ENCODE measurements at places on chromosomes 1 and 21.

GRCh38 chr1:152479792-152480595 is 30.6 kb upstream of the LCE5A start:
- DNase-seq, result peak; percentile 72

DNA sequence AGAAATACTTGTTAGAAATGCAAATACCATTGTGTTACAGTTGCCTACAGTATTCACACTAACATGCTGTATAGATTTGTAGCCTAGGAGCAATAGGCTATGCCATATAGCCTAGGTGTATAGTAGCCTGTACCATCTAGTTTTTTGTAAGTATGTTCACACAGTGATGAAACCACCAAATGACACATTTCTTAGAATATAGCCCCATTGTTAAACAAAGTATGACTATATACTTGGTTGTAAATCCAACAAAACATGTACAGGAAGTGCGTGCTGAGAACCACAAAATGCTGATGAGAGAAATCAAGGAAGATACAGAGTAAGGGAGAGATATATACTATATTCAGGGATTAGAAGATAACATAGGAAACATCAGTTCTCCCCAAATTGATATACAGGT is 92.2 kb downstream of the POU2F1 start:
- no peak for DNase-seq

DNA sequence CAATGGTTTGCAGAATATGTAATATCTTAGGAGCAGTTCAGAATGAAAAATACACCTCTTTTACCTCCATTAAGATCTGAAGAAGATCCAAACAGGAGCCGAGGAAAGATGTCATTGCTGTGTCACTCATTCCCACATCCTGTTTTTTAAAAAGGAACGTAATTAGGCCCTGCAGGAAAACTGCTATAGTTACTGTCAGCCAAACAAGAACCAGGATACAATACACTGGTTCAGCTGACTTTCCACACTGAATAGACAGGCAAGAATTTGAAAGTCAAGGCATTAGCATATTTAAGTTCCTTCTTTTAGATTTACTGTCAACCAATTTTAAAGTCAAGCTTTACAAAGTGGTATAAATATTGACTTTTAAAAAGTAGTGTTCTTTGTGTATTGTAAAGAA is 63.8 kb downstream of the IARS2 start:
- no peak for DNase-seq

DNA sequence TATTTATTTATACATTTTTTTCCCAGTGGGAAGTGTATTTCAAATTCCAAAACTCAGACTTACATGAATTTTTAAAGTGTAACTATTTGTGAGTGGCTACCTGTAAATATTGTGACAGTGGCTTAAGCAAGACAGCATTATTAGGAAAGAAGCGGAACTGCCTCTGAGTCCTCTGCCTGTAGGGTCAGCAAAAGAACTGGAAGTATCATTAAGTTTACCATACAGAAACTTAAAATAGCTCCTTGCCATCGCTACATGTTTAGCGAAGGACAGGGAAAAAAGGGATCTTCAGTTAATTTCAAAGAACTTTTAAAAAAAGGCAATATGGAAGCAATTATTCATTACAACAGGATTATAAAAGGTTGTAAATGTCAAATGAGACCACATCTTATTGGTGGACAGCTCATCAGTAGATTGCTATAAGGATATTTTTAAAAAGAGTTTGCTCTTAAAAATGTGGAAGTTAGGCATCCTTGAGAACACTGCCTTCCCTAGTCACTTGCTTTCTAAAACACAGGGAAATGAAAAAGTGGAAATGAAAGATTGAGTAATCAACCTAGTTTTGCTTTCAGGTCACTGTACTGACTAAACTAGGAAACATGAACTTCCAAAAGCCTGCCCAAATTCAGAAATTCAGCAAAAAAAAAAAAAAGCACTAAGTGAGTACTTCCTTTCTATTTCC is 39.2 kb downstream of the NSL1 start:
- DNase-seq, result no peak

DNA sequence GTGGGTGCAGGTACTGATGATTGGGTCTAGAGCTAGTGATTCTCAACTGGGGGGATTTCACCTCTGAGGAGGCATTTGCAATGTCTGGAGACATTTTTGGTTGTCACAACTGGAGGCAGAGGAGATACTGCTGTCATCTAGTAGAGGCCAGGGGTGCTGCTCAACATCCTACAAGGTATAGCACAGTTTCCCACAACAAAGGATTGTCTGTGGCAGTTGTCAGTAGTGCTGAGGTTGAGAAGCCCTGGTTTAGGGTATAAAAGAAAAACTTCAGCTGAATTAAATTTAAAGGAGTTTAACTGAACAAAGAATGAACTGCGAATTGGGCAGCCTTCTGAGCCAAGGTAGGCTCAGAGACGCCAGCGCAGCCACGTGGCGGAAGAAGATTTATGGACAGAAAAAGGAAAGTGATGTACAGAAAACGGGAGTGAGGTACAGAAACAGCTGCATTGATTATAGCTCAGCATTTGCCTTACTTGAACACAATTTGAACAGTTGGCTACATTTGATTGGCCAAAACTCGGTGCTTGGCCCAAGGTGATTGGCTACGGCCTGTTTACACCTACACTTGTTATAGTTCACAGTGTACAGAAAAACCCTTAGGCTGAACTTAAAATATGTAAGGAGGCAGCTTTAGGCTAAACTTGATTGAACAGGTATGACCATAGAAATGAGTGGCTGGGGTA is 40.4 kb downstream of the MPZL1 start:
- DNase-seq, result no peak

DNA sequence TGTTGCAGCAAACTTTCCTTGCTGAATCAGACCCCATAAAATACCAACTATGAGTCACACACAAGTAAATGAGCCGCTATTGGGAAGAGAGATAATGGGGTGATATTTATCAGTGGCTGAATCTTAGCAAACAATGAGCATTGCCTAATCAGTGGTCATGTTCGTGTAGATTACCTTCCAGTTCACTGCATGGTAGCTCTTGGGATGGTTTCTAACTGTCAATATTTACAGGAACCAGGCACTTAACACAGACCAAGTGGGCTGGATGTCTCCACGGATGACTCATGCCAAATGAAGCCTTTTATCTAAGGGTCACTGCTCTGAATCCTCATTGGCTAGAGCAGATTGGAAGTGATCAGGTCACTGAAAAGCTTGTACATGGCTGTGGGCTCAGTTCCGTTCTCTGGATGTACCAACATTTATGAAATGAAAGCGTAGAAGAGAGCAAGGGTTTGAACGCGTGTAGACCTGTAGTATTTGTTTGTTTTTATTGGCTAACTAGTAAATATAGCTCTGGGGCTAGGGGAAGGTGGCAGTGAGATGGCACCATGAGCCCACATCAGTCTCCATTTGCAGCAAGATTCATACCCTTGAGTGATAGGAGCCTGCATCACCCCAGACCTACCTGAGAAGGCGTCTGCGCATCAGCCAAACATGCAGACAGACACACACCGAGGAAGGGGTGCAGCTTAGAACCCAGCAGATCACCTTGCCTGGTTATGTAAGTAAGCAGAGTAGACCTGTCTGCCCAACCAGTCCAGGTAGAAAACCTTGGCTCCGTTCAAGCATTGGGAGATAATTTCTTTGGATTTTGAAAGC is 153.3 kb downstream of the TOMM20 start:
- no peak for DNase-seq

DNA sequence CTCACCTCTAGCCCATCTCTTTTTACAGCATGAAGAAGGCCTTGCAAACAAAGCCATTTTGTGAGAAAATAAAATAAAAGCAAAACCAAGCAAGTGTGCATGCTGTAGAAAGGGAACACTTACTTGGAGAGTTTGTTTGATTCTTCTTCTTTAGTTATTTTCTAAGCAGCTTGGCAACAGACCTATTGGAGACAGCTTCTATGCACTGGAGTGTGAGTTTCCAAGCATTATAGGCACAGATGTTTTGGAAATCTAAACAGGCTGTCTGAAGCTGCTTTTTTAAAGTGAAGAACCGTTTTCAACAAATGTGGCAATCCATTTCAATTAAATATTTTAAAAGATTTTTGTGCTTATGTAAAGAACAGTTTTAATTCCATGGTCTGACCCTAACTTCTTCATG is 76.6 kb downstream of the NGF start:
- DNase-seq, result no peak

DNA sequence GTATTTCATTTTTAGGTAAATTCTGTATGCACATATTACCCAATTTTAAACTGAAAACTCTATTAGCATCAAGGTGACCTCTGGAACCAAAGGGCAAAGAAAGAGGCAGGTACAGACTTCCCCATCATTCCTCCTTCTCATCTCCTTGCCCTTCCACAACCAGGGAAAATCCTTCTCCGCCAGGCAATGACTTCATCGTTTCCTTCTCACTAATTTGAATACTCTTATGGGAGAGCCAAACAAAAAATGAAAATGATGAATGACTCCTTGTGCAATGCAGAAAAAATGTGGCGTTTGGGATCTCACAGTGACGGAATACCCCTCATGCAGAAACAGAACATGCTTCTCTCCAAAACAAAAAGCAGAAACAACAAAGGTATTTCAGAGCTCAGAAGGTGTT is 83.7 kb downstream of the HLCS start:
- DNase-seq, result no peak

DNA sequence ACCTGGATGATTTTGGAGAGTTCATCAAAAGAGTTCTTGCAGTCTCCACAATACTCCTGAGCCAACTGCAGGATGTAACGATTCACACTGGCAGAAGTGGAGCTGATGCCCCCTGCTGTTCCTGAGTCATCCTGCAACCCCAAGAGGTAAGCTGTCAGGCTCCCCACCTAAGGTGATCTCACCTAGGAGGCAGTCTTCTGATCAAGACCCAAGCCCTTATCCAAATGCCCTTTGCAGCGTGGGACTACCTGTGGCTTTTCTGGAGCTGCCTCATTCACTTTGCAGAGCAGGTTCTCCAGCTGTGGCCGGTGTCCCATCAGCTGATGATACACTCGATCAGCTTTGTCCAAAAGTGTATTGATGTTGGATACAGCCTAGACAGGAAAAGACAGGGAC is 96.4 kb downstream of the UBR4 start:
- peak; percentile 32 for DNase-seq

DNA sequence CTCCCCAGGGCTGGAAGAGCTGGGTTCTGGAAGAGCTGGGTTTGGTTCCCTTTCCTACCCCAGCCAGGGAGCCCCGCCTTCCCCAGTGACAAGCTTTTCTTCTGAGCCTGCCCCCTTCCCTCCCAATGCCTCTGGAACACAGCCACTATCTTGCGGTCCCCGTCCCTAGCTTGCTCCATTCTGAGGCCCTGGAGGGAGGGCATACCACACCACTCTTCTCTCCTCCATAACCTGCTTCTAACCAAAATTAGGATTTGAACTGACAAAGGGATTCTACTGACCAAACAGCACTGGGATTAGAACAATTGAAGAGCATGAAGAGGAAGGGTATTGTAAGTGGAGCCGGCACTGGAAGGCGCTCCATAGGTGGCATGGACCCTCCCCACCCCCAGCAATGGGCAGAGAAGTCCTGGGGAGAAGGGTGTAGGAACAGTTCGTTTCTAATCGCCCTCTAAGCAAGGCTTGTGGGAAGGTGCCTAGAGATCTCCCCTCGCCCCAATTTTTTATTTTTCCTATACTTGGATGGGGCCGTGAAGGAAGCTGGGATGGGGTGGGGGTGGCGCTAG is 690 bp downstream of the C1orf216 start:
- DNase-seq, result peak; percentile 27

- no peak for DNase-seq
These were observed 3.5 kb downstream of the ERRFI1 start for GRCh38 chr1:8022395-8023286.

- no peak for DNase-seq
These were observed 95.7 kb upstream of the VANGL1 start for GRCh38 chr1:115545791-115546733.

DNA sequence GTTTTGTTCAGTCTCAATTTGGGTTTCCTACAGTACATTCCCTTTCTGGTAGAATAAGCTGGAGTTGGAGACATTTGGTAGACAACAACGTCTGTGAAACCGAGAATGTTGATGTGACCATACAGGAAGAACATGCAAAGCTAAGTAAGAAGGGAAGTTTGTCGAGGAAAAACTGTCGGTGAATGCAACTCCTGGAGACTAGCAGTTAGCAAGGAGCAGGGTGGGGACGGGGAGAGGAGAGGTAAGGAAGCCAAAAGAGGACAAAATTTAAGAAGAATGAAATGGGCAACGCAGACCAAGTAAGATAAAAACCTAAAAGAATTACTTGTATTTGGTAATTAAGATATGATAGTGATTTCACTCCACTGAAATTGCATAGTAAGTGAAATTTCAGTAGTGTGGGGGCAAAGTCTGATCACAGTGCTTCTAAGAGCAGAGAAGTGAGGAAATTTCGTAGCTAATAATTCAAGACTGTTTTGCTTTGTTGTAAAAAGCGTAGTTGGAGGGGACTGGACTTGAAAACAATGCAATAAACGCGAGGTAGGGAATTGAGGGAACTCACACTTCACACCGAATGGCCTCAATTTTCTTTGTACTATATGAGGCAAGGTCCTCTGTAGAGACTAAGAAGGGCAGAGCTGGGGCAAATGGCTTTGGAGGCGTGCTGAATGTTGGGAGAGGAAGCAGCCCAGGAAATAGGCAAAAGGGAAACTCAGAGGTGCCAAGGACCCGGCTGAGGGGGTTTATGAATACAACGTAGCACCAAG is 787 bp upstream of the GIPC2 start:
- no peak for DNase-seq

DNA sequence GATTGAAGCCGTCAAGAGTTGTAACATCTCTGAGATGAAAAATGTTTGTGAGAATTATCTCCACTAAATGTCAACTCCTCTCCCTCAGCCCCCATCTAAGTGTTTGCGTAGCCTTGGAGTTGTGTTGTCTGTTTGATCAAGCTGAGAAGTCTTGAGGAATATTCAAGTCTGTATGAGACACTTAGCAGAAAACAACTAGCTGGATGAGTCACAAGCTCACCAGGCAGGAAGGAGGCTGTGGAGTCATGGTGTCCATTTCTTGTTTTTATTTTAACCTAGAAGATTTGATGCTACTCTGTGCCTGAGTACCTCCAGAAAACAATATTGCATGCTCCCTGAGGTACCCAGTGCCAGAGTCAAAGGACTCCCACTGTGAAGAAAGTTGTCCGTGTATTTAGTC is 211.6 kb upstream of the PLXNA2 start:
- no peak for DNase-seq

- no peak for DNase-seq
These were observed 28.1 kb downstream of the EPHA2 start for GRCh38 chr1:16127676-16128337.

- DNase-seq, result no peak
These were observed 129.8 kb downstream of the SLC45A1 start for GRCh38 chr1:8447616-8448150.

GRCh38 chr1:156836041-156836654 is 19.5 kb upstream of the SH2D2A start:
- peak; percentile 58 for DNase-seq

- no peak for DNase-seq
These were observed 166.9 kb downstream of the NCAM2 start for GRCh38 chr21:21165063-21165645.

DNA sequence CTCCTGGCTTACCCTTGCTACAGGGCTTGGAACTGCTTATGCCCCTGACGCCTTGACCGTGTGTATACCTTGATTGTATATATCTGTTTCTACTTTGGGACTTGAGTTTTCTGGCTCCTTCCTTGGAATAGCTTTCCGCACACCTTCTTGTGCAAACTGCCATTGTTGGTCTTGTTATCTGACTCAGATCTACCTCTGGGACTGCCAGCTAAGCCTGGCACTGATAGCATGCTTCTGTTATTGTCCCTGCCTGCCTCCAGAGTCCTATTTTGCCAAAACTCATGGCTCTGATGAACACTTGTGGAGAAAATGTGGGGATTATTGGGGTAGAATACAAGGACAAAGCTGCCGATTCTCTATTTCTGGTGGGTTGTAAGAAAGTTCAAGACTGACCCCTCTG is 15.4 kb downstream of the FMOD start:
- no peak for DNase-seq

Measured in stimulated activated CD4-positive, alpha-beta T cell treated with anti-CD3 and anti-CD28 coated beads, Interleukin-2, amount 100 ng/mL, for 24 hours (primary cell).